ENCODE measurements at places on chromosomes 13 and 19.

- no peak for DNase-seq
These were observed 880 bp downstream of the FGF9 start for GRCh38 chr13:21671620-21672286.

- DNase-seq = no peak
These were observed 3.6 kb upstream of the ELANE start for GRCh38 chr19:848386-848921.

DNA sequence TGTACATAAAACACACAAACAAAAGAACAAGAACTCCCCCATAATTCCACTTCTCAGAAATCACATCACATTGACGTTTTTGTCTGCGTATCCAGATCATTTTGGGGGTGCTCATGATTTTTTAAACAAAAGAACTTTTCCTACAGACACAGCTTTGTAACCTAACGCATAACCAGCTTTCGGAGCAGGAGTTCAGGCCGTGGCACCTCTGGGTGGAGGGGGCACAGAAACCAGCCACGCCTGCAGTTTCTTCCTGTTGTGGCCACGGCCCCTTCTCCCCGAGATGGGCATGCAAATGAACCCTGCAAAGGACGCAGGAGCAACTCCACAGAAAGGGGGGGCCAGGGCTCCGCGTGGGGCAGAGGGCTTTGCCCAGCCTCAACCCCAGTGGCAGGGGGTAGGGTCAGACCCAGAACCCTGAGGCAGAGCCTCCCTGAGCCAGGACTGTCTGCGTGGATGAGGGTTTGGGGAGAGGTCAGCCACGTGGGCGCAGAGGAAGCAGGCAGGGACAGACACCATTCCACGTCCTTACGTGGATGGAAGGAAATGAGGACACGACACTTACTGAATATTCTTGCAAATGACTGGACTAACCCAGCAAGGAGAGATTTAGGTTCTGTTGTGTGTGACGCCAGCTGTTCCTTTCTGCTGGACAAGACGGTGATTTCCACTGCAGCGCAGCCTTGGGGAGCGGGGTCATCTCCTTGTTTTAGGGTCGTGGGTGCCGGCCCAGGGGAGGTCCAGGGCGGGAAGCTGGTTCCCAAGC lies 64.4 kb downstream of the RASA3 start:
- peak; percentile 47 for DNase-seq

DNA sequence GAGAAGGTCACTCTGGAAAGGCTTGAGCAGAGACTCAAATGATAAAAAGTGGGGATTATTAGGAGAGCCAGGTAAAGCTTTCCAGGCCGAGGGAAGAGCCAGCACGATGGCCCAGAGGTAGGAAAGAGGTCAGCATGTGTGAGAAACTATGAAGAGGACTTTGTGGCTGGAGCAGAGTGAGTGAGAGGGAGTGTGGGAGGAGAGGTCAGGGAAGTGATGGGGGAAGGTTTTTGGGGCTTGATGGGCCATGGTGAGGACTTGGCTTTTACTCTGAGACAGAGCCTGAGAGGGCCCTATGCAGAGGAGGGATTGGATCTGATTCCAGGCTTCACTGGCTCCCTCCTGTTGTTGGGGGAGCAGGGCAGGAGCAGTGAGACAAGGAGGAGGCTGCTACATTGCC lies 5.3 kb downstream of the CATSPERG start:
- no peak for DNase-seq

DNA sequence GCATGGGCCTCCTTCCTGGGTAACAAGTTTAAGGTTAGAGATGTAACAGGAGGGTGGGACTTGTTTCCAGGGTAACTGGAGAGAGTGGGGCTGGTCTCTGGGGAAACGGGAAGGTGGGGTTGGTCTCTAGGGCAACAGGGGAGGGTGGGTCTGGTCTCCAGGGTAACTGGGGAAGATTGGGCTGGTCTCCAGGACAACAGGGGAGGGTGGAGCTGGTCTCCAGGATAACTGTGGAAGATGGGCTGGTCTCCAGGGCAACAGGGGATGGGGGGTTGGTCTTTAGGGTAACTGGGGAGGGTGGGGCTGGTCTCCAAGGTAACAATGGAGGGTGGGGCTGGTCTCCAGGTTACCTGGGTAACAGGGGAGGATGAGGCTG lies 36.5 kb downstream of the SPTBN4 start:
- no peak for DNase-seq

- DNase-seq = no peak
These were observed 11.8 kb downstream of the SERP2 start for GRCh38 chr13:44385401-44385800.

All from HL-60 (cell line).